ENCODE measurements at places on chromosomes 1 and 21. TPM values are rescaled to one million over a fixed set of nuclear protein-coding genes. Genes with fewer than 3 reads are reported as not detected.

Gene IL23R
- 0.20 TPM for total RNA-seq

- no peaks in the 10 kb centered on the region for H3K36me3 ChIP-seq
- no peak for DNase-seq
- no peak overlapping the region for H3K4me3 ChIP-seq
Observed at GRCh38 chr1:233635765-233636502, 22.0 kb downstream of the KCNK1 start.

GRCh38 chr1:118815909-118816308 lies 172.2 kb downstream of the TBX15 start:
- H3K4me1 ChIP-seq = no peaks in the 10 kb centered on the region
- H3K27ac ChIP-seq = no peak overlapping the region
- H3K36me3 ChIP-seq = no peaks in the 10 kb centered on the region
- DNase-seq = no peak
- no peak overlapping the region for H3K4me3 ChIP-seq

DNA sequence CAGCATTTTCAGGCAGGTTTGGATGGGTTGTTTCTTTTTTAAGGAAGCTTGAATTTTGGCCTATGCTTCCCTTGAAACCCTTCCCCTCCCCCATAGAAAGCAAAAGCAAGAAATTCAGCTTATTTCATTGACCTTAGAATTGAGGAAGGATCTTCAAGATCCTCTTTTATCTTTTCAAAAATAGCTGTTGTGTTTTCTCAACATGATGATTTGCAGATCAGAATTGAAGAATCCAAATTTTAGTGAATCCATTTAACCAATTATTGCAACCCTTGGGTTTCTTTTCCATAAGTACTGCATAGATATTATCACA lies 73.7 kb downstream of the LRRC8C start:
- no peak overlapping the region for H3K4me3 ChIP-seq
- H3K36me3 ChIP-seq = no peaks in the 10 kb centered on the region
- no peak overlapping the region for H3K27ac ChIP-seq
- DNase-seq = no peak
- peaks cover 5% of the 10 kb centered on the region for H3K4me1 ChIP-seq

GRCh38 chr1:70334436-70334835 lies 20.1 kb downstream of the ANKRD13C start:
- no peak for DNase-seq
- H3K4me1 ChIP-seq = no peaks in the 10 kb centered on the region
- no peaks in the 10 kb centered on the region for H3K27me3 ChIP-seq
- H3K27ac ChIP-seq = no peak overlapping the region

Gene GUCA2A
- not detected for total RNA-seq
